ENCODE measurements at places on chromosomes 3 and 15. TPM values are rescaled to one million over a fixed set of nuclear protein-coding genes. Genes with fewer than 3 reads are reported as not detected.

DNA sequence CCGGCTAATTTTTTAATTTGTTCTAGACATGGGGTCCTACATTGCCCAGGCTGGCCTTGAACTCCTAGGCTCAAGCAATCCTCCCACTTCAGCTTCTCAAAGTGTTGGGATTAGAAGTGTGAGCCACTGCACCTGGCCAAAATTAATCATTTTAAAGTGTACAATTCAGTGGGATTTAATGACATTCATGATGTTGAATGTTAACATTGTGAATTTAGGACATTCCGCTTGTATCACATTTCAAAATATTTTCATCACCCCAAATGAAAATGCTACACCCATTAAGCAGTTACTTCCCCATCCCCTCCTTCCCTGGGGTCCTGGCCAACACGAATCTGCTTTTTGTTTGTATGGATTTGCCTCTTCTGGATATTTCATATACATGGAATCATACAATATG lies 62.1 kb upstream of the CGNL1 start:
- DNase-seq = no peak

- DNase-seq = no peak
Observed at GRCh38 chr3:176967522-176967921, 229.8 kb downstream of the TBL1XR1 start.

DNA sequence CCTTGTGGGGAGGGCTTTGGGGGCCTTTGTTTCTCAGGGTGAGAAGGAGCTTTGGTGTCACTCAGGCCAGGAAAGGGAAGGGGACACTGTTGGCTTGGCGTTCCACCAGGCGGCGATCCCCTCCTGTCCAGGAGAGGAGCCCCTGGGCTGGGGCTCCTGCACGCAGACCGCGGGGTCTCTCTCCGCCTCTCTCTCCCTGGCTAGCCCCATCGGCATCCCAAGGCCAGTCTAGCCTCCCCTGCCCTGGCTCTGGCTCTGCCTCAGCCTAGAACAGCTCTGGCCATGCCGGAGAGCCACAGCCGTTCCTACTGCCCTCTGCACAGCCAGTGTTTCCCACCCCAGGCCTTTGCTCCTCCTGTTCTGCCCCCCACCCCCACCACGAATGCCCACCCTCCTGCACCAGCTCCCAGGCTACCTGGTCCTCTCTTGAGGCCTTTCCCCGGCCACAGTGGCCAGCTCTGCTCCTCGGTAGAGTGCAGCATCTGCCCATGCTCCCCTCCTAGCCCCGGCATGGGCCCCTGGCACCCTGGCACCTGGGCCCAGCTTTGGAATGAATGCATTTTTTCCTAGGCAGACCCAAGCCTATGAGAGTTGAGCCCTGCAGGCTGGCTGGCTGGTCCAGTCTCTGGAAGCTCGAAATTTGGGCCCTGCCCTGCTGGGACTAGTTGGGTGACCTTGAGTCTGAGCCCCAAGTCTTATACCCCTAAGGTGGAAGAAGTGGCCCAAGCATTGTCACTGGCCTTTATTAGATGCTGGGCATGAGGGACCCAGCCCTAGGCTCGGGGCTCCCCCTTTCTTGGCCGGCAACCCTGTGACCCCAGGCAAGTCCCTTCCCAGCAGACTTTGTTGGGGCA lies 2.4 kb downstream of the PLXNA1 start:
- no peak for DNase-seq

- DNase-seq = no peak
Observed at GRCh38 chr3:41274944-41275668, 75.8 kb downstream of the CTNNB1 start.

GRCh38 chr3:69385723-69386555 lies at the start of gene FRMD4B:
Gene FRMD4B (minus strand): TSS chr3:69386088. CDS start chr3:69385989, 99 bp downstream.
- peak; percentile 45 for DNase-seq

DNA sequence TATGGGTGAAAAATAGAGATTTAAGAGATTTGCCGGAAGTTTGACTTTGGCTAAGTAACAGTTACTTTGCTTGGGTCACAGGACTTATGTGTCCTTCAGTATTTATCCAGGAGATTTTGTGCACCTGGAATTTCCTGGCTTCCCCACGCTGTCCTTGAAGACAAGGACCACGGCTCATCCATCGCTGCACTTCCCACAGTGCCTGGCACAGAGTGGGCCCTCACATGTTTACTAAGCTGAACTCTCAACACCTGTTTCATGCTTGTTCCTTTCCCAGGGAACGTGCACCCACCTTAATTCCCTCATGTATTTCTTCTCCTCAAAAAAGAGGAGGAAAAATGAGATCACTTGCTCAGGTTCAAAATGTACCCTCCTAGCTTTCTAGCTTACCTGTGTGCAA lies 32.0 kb downstream of the CA12 start:
- no peak for DNase-seq

- no peak for DNase-seq
Observed at GRCh38 chr3:65146179-65146578, 458.4 kb upstream of the ADAMTS9 start.

DNA sequence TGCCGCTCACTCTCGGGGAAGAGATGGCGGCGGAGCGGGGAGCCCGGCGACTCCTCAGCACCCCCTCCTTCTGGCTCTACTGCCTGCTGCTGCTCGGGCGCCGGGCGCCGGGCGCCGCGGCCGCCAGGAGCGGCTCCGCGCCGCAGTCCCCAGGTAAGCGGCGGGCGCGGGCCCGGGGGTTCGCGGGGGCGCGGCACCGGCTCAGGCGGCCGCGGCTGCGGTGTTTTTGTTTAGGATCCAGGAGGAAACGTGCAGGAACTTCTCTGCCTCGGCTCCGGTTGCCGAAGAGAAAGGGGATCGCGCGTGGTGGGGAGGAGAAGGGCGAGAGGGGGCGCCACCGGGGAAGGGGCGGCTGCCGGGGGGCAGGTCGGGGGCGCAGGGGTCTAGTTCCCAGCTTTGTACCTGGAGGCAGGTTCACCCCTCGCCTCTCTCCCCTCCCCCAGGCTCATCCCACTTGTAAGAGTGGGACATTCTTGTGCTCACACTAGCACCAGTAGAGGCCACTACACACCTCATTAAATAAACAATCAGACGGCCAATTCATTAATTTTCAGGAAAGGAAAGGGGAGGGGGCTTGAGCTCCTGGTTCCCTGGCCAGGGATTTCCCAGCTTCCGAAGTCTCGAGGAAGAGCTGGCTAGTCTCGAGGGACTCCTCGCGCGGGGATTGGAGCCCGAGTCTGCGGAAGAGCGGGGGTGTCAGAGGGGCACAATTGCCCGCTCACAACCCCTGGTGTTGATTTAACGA lies 562 bp downstream of the NEO1 start:
- no peak for DNase-seq

- DNase-seq = no peak
Observed at GRCh38 chr3:160126051-160126450, 99.2 kb upstream of the C3orf80 start.

DNA sequence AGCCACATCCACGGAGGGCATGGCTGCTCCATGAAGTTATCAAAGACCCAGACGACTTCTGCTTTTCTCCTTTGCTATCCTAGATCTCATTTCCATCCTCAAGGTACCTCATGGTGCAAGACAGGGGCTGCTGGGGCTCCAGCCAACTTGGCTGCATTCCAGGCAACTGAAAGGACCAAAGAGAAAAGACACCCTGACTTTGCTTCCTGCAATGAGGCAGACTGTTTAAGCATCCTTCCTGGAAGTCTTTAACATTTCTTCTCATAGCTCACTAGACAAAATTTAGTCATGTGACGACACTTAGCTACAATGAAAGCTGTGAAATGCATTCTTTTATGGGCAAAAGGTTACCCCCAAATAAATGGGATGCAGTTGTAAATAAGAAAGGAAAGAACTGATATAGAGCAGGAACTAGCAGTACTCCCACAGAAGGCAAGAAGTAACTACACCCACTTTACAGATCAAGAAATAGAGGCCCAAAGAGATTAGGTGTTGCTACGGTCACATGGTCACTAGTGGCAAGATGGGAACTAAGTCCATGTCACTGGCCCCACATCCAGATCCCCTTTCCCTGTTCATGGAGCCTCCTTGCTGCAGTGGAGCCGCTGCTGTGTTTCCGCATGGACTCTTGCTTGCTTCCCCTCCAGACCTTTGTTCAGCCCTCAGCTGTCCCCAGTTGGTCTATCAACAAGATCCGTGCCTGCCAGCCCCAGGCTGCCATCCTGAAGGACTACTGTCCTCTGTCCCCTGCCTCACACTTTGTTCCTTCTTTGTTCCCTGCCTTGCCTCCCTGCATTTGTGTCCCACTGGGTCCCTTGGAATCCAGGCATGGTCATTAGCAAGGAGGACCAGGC lies 107.0 kb downstream of the XXYLT1 start:
- no peak for DNase-seq

DNA sequence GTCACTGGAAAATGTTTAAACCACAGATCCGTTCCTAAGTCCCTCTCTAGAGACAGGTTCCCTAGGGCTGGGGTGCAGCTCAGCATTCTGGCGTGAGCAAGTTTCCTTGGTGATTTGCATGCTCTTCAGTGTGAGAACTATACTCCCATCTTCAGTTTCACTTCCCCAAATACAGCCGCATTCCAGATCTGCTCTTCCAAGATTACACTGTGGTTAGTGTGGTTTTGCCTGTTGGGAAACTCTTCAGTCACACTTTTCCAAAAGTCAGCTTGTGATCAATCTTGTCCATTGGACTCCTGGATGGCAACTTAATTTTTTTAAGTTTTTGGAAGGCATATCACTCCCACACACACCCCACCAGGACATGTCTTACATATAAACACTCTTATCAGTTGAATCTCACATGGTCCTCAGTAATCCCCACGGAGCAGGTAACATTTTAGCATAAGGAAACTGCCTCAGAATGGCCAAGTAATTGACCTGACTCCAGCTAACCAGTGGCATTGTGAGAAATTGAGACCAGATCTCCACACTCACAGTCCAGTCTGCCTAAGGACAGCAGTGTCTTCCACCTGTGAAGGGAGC lies 33.5 kb upstream of the PTPN23 start:
- no peak for DNase-seq

- DNase-seq = no peak
Observed at GRCh38 chr15:59998305-59998949, 5.7 kb upstream of the FOXB1 start.

- DNase-seq = no peak
Observed at GRCh38 chr3:17420668-17421067, 321.8 kb downstream of the TBC1D5 start.

- DNase-seq = no peak
Observed at GRCh38 chr3:151225040-151225975, 22.3 kb upstream of the GPR171 start.

DNA sequence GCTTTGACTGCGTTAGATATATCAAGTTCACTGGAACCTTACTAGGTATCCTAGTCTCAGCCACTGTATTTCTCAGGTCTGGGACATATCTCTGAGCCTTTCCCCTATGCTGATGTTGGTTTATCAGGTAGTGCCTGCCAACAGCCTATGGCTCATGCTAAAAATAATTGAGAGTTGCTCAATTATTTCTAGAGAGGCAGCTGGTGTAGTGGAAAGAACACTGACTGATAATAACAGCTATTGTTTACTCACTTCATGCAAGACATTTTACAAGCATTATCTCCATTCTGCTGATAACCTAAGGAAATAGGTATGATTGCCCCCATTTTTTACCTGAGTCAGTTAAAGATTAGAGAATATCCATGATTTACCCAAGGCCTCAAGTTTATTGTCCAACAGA lies 231.4 kb downstream of the LRRN1 start:
- DNase-seq = no peak

DNA sequence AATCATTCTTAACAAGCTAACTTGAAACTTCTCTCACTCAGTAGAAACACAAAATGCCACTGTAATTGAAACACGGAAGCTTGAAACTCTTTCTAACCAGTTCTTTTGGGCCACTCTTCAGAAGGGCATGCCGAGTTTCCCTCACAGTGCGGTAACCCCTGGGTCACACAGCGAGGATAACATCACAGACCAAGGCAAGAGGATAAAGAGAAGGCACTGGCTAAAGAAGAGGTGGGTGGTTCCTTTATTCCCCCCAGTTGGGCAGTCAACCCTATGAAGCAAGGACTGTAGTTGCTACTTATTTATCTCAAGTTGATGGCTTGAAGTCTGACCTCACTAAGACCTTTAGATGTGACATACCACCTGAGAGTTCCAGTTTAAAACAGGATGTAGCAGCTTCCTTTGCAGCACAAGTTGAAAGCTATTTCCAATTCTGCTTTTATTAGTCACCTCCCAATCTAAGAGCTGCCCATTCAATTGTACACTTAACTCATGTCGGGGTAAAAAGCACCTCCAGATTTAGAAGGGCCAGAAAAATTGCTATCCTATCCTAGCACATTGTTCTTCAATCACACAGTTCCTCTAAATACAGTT lies 272.4 kb downstream of the TIGIT start:
- no peak for DNase-seq

- no peak for DNase-seq
Observed at GRCh38 chr15:24861014-24861690, 93.6 kb upstream of the SNRPN start.

- DNase-seq = no peak
Observed at GRCh38 chr3:95387242-95388021, 1324.6 kb downstream of the NSUN3 start.

DNA sequence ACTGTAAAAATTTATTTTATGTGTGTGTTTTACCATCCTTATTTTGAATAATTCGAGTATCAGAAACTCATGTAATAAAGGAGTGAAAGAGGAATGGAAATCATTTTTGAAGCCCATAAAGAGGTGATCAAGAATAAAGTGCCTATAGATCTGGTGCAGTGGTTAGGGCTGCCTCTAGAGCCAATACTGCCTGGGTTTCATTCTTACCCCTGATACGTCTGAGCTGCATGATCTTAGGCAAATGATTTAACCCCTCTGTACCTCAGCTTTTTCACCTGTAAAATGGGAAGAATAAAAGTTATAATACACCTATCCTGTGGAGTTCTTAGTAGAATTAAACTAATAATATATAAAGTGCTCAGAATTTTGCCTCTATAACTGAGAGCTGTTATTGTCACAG lies 30.4 kb downstream of the EFHB start:
- no peak for DNase-seq

DNA sequence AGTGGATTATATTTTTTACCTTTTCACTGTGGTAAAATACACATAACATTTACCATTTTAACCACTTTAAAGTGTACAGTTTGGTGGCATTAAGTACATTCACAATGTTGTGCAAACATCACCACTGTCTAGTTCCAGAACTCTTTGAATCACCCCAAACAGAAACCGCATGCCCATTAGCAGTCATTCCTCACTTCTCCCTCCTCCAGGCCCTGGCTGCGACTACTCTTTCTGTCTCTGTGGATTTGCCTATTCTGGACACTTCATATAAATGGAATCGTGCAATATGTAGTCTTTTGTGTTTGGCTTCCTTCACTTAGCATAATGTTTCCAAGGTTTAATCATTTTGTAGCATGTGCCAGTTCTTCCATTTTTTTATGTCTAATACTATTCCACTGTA lies 409.8 kb downstream of the NTRK3 start:
- no peak for DNase-seq

- no peak for DNase-seq
Observed at GRCh38 chr3:54936561-54936960, 8.7 kb upstream of the LRTM1 start.

The VGLL3 gene
- 80.0 TPM for total RNA-seq

The TMC3 gene
- not detected for total RNA-seq

The P2RY1 gene
- 3.0 TPM for total RNA-seq

All from thoracic aorta (tissue), 2 donors.